ENCODE measurements at places on chromosomes 12 and 14. TPM values are rescaled to one million over a fixed set of nuclear protein-coding genes. Genes with fewer than 3 reads are reported as not detected.

The WSCD2 gene
- total RNA-seq = not detected

- no peaks in the 10 kb centered on the region for H3K36me3 ChIP-seq
- H3K27ac ChIP-seq = no peak overlapping the region
- no peak overlapping the region for H3K4me3 ChIP-seq
Measured at GRCh38 chr14:89418976-89419375, 1.9 kb upstream of the FOXN3 start.

The SLCO1B3 gene
- not detected for total RNA-seq

The MYH6 gene
- total RNA-seq = not detected

DNA sequence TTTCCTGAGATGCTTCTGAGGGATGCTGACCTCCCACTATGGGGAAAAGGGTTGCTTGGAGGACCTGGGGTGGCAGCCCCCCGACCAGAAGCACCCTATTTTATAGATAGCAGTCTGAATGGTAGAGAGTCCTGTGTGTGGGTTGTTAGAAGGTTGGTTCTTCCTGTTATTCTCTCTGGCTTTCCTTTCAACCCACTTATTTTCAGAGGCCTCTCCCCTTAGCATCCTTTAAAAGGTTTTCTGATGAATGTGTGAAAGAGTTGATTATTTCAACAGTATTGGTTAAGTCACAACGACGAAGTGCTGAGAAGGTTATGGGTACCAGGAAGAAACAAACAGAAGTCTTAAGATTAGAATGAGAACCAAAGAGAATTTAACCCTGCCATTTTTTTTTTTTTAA lies 20.8 kb upstream of the MANSC4 start:
- no peaks in the 10 kb centered on the region for H3K27me3 ChIP-seq
- H3K36me3 ChIP-seq = peaks cover 5% of the 10 kb centered on the region
- H3K4me1 ChIP-seq = peaks cover 15% of the 10 kb centered on the region
- no peak for DNase-seq

GRCh38 chr14:87133073-87133801 lies 859.7 kb downstream of the GALC start:
- no peak for DNase-seq
- H3K36me3 ChIP-seq = no peaks in the 10 kb centered on the region
- H3K27me3 ChIP-seq = no peaks in the 10 kb centered on the region
- H3K27ac ChIP-seq = no peak overlapping the region
